Stimulated activated CD4-positive, alpha-beta T cell treated with anti-CD3 and anti-CD28 coated beads, Interleukin-1b, Interleukin-23, amount 100 ng/mL, for 1 hour (primary cell): ENCODE measurements at places on chromosomes 6 and 20.

DNA sequence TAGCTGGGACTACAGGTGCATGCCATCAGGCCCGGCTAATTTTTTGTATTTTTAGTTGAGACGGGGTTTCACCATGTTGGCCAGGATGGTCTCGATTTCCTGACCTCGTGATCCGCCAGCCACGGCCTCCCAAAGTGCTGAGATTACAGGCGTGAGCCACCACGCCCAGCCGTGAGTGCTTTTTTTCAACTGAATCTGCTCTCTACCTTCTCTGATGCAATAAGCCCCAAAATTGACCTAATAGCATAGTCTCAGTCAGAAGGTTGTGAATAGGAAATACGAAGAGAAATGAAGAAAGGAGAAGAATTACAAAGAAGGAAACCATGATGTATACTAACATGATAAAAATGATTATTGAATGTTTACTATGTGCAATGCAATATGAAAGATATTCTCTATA, 33.2 kb downstream of the BEND6 start:
- no peak for DNase-seq

DNA sequence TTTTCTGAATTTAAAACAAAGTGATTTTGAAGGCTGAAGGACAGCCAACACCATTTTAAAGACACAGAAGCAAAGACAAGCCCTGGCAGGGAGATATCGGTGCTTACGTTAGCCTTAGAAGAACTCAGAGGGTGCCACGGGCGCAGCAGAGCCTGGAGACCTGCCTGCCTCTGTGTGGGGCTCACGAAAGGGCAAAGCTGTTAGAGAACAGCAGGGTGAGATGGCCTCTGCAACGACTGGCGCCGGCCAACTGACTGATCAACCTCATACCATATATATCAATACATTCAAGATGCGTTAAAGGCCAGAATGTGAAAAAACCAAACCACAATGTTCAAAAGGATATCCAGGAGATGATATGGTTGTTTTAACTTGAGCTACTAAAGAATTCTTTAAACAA, 151.0 kb upstream of the RPS6KA2 start:
- DNase-seq, result no peak

GRCh38 chr6:150328744-150329405, 39.9 kb upstream of the IYD start:
- no peak for DNase-seq

DNA sequence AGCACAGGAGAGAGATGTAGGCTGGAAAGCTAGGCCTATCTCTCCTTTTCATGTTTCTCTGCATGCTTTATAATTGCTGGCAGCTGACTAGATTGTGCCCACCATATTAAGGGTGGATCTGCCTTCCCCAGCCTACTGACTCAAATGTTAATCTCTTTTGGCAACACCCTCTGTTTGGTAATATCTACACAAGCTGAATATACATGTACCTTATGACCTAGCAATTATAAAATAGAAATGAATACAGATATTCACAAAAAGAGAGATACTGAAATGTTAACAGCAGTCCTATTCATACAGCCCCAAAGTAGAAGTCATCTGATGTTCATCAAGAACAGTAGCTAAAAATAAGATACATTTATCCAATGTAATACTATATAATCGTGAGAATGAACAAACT, 429.6 kb downstream of the EPM2A start:
- DNase-seq, result no peak

GRCh38 chr6:24458941-24459340, 30.4 kb downstream of the GPLD1 start:
- no peak for DNase-seq

DNA sequence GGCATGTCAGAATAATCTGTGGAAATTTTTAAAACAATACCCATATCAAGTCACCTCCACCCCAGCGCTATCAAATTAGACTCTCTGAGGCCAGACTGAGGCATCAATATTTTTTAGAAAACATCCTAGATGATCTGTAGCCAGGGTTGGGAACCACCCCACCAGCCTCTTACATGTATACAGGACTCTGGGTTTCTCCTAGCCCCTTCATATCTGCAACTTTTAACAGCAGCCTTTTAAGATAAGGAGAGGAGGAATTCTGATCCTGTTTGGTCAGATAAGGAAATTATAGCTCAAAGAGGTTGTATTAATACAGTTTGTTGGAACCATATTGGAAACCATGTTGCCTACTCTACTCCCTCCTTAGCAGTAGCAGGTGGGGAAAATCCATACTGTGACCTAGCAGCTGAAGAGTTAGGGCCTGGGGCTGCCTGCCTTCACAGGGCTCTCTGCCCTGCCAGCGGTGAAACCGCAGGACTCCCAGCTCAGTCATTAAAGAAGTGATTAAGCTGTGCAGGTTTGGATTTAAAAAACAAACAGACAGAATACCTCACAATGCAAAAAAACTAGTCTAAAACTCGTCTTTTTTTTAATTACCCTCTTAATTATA, 30.0 kb downstream of the BRPF3 start:
- no peak for DNase-seq

DNA sequence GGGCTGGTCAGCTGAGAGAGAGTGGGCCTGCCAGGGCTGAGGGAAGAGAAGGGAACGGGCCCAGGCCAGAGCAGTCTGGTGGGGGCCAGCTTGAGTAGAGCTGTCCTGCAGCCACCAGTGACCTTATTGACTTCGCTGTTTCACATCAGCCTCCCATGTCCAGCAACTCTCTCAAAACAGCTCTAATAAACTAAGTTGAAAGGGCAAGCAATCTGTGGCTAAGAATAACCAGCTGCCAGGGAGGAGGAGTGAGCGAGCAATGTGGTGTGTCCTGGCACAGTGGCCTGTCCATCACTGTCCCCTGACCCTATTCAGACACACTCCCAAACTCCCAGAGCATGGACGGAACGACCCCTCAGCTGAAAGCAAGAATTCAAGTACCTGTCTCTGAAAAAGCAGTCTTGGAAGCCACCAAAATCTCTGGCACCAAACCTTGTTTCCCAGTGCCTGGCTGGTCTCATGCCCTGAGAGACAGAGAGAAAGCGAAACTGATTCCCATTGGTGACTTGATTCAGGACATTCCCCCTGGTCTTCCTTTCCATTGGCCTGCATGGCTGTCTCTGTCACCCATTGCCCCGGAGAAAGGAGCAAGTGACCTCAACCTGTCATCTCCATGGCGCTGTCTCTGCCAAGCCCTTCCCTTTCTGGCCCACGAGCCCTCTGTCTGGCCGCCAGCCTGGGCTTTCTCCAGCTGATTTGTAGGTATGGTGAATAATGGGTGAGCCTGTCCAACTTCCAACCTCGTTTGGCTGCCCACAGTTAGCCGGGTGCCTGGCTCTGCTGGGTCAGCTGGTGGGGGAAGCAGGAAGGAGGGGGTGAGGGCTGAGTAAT, at the start of gene DDO:
DDO (minus strand) TSS at position 490 of the 831 bp plus-strand sequence. CDS start 2,113 bp downstream, outside the sequence.
- no peak for DNase-seq
